NCI-H2081 treated with DMSO at 0.1 percent for 48 hours (cell line): ENCODE measurements at places on chromosomes 1 and 21.

GRCh38 chr1:168032029-168032428, 95.2 kb upstream of the MPC2 start:
- DNase-seq = no peak

DNA sequence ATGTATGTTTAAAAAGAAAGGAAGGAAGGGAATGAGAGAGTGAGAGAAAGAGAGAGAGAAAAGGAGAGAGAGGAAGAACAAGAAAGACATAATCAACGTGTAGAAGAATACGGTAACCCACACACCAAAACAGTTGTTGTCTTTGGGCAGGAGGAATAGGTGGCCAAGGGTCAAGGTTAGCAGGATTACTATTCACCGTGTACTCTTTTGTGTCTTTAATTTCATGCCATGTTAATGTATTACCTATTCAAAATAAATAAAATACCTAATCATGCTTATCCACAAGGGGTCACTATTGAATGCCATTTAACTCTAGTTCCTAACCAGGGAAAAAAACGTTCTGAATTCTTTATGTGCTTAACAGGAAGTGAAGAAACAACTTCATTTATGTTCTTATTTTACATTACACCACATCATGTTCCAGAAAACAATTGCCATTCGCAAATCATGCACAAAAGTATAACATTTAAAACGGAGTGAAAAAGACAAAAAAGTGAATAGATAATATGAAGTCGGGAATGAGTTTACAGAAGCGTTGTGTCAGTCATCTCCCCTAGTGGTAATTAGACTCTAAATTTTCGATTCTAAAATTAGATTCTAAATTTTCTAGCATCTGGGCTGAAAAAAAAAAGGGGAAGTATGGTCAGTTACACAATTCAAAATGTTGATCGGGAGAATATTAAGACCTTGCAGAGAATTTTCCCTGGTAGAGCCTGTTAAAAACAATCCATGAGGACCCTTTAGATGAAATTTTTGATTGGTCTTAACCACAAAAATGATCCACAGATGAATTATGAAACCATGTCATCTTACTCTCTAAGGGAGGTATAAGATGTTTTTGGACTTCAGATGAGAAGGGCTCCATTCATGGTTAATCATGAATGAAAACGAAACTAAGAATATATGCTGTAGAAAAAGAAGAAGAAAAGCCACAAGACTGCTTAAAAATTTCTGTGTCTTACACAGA, 700 bp upstream of the KMO start:
- DNase-seq = peak; percentile 90

- DNase-seq = peak; percentile 64
Observed at GRCh38 chr21:41045534-41046268, 122.3 kb upstream of the BACE2 start.

DNA sequence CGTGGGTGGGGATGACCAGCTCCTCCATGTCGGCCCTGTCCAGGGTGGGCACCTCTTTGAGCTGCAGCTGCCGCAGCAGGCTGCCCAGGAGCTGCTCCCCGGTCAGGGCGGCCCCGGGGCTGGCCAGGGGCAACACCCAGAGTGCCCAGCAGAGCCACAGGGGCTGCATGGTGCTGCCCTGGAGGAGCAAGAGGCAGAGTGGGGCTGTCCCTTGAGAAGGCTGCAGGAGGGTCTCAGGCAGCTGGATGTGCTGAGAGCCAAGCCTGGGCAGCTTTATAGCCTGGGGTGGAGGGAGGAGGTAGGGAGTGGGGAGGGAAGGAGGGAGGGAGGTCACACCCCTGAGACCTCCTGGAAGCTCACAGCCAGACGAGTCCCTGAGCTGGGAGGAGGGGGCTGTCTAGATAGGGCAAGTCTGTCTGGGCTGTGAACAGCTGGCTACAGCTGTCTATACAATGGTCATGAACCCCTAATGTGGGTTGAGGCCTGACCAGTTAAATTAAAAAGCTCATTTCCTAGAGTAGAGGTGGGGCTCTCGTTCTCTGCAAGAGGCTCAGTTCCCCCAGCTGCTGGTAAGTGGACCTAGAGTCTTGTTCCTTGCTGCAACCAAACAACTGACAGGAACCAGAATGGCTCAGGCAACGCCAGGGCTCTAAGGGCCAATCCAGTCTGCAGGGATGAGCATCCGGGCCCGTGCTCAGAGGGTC, at the start of gene LEFTY1:
Gene LEFTY1, minus strand, starts transcription at position 249 of the 704 bp plus-strand sequence. Its CDS starts 80 bp downstream, at position 169.
- DNase-seq = no peak

DNA sequence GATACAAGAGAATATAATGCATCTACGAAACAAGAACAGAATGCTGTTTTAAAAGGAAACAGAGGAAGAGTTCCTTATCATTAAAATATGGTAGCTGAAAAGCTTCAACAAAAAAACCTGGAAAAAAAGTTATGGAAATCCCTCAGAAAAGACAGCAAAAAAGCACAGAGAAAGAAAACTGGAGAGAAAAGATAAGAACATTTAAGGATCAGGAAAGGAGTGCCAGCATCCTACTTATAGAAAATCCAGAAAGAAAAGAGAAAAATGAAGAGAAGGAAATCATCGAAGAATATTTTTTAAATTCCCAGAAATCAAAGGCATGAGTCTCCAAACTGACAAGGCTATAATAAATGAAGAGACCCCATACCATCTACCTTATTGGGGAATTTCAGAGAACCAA, 29.8 kb downstream of the SUSD4 start:
- no peak for DNase-seq
